EL (cell line): ENCODE measurements at places on chromosomes 12 and 14.
A peak's percentile ranks its signal among the peaks of the same experiment; 100 is the strongest.

DNA sequence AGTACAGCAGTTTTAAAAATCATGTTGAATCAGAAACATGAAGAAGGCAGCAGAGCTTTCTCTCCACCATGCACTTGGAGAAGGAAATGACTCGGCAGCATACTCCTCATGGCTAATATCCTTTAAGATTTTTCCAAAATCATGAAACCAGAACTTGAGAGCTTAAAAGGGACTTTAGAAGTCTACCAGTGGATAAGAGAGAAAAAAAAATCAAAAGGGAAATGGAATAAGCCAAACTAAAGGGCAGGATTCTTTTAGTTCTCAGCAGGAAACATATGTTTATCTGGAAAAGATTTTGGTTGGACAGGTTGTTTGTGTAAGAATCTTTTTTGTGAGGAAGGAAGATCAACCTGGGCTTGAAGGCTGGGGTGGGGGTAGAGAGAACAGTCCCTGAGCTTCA lies 111.8 kb downstream of the PRKCH start:
- DNase-seq, result peak; percentile 9

DNA sequence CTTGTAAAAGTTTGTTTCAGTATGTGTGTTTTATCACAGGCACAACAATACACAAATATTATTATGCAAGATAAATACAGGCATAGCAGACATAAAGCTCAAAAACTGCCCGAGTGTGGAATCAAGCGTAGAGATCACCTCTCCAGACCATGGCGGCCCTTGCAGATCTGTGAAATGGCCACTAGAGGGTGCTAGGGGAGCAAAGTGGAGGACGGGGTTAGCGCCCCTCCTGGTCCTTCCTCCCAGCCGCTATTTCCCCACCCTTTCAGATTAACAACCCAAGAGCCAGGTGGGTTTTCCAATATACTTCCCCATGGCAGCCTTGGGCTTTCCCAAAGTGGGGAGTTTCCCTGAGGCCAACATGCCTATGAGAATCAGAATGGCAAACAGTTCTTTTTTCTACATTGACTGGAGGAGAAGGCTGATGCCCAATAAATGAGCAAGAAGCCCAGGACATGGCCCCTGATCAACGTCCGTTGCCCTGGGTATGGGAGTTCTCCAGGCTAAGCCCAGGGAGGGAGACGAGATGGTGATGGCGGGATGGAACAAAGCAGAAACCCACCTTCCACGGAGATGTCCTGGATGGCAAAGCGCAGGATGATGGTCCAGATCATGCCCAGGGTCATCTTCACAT lies 67.4 kb downstream of the ACTN1 start:
- peak; percentile 81 for DNase-seq

GRCh38 chr14:21300892-21301291 lies 21.0 kb downstream of the RPGRIP1 start:
- no peak for DNase-seq

- DNase-seq, result no peak
These were observed 148.8 kb downstream of the TMEM30B start for GRCh38 chr14:61132336-61132735.

GRCh38 chr14:43418324-43418723 lies 1088.8 kb downstream of the FSCB start:
- no peak for DNase-seq

- no peak for DNase-seq
These were observed 35.0 kb downstream of the ITPR2 start for GRCh38 chr12:26798023-26798422.

GRCh38 chr14:22791301-22791700 lies 23.9 kb downstream of the SLC7A7 start:
- peak; percentile 75 for DNase-seq

GRCh38 chr14:98716133-98716532 lies 555.9 kb downstream of the BCL11B start:
- no peak for DNase-seq

DNA sequence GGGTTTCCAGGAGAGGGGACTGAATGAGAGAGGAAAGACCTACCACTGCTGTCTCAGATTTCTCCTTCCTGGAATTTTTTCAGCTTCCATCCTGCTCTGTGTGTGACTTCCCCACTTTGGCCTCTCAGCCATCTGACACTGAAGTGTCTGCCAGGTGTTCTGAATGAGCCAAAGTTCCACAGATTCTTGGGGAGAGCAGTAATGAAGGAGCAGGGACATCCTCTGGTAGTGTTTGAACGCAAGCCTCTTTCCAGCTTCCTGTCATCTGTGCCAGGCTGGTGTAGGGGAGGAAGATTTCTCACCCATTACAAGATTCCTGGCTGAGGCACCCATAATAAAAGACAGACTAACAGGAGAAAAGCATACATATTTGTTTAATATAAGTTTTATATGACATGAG lies 141.7 kb upstream of the NRXN3 start:
- no peak for DNase-seq

- DNase-seq, result peak; percentile 86
These were observed 62.2 kb downstream of the PPP1R36 start for GRCh38 chr14:64612021-64612380.

GRCh38 chr12:13000616-13000924 lies 505 bp upstream of the HEBP1 start:
- DNase-seq, result no peak

DNA sequence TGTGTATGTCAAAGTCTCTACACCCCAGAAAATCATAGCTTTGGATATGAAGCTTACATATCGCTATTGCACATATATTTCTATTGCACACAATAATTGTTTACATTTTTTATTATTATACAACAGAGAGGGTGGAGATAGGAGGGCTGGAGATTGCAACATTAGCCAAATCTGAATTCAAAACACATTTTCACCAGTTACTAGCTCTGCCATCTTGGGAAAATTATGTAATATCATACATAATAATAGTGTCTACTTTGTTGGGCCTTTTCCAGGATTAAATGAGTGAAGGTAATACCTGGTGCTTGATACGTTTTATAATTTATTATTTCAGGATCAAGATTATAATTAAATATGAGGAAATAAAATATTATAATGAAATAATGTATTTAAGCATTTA lies 507.4 kb upstream of the TBX3 start:
- DNase-seq, result no peak

- no peak for DNase-seq
These were observed 6.0 kb upstream of the SDSL start for GRCh38 chr12:113416091-113416754.

- DNase-seq, result no peak
These were observed 8.6 kb downstream of the RAB5B start for GRCh38 chr12:55982319-55982936.

DNA sequence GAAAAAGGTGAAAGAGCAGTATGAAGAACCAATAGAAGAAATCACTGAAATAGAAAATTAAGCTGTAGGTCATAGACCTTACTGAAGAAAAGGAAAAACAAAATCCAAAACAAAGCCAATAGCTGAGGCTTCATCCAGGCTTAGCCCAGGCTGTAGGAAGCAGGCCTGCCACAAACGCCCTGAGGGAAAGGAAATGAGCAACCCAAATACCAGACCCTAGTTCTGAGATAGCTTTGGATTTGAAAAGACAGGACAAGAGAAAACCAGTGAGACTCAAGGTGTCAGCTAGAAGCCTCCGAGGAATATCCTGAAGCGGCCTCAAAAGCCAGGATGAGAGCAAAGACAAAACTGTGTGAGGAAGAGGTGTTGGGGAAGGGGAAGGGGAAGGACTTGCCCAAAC lies 79.2 kb downstream of the FERMT2 start:
- DNase-seq, result peak; percentile 83

- DNase-seq, result peak; percentile 2
These were observed 6.7 kb upstream of the STON2 start for GRCh38 chr14:81406863-81407262.

GRCh38 chr14:93788543-93789227 lies 400 bp upstream of the PRIMA1 start:
- DNase-seq, result peak; percentile 6

DNA sequence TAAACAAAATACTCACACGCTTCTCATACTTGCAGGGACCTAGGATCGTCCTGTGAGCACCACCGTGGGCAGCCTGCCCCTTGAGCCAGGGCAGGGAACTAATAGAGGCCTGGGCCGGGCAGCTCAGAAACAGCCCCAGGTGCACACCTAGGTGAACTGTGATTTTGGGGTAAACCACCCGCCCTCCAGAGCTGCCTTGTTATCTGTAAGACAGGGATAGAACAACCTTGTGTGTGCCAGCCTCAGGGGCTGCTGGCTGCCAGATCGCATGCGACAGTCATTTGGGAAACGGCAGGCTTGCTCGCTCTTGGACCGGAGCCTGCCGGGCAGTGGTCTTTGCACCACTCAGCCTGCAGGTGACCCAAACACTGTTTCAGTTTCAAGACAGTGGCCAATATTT lies 86.8 kb downstream of the ADGRD1 start:
- DNase-seq, result no peak

DNA sequence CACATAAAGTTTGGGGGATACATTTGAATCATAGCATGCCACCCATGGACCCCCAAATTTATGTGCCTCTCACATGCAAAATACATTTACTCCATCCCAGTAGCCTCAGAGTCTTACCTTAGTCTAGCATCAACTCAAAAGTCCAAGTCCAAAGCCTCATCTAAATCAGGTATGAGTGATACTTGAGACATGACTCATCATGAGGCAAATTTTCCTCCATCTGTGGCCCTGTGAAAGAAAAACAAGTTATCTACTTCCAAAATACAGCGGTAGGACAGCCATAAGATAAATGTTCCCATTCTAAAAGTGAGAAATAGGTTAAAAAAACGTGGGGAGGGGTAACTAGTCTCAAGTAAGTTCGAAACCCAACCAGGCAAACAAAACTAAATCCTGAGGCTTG lies 444.2 kb downstream of the SNAPC1 start:
- peak; percentile 52 for DNase-seq

DNA sequence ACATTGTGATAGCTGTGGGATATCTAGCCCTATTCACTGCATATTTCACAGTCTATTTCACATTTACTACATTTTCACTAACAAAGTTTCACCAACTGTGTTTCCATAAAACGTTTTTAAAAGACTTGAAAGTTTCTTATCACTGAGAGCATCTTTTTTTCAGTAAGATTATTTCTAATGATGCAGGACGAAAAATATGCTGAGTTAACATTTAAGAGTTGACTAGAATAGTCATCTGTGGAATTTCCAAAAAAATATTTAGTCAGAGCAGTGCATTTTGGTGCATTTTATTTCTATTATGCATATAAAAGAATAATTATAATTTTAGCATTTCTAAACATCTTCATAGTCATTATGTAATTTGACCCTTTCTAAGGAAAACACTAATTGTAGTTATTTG lies 143.8 kb upstream of the CLEC14A start:
- no peak for DNase-seq

- peak; percentile 51 for DNase-seq
These were observed at the start of gene RTN1 for GRCh38 chr14:59870277-59871165. Gene RTN1 (minus strand): TSS chr14:59870776. CDS start chr14:59870630, 146 bp downstream.

GRCh38 chr12:62282057-62282774 lies 22.0 kb downstream of the USP15 start:
- no peak for DNase-seq

DNA sequence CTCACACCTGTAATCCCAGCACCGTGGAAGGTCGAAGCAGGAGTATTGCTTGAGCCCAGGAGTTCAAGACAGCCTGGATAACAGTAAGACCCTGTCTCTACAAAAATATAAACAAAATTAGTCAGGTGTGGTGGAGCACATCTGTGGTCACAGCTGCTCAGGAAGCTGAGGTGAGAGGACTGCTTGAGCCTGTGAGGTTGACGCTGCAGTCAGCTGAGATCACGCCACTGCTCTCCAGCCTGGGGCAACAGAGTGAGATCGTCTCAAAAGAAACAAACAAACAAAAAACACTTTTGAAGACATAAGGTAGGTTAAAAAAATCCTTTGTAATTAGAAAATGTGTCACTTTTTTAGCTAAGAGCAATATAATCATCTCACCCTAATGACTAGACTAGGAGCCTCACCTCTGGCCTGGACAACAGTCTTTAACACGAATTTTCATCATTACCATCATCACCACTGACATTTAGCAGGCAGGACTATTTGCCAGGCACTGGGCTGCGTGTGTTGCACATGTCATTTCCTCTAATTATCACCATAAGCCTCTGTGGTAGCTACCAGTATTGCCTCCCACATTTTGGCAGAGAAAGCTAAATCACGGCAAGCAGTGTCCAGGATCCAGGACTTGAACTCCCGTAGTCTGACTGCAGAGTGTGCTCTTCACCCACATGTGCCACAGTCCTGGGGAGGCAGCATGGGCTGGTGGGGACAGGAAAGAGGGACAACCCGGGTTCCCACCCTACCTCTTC lies 4.6 kb upstream of the SYCP3 start:
- DNase-seq, result no peak

DNA sequence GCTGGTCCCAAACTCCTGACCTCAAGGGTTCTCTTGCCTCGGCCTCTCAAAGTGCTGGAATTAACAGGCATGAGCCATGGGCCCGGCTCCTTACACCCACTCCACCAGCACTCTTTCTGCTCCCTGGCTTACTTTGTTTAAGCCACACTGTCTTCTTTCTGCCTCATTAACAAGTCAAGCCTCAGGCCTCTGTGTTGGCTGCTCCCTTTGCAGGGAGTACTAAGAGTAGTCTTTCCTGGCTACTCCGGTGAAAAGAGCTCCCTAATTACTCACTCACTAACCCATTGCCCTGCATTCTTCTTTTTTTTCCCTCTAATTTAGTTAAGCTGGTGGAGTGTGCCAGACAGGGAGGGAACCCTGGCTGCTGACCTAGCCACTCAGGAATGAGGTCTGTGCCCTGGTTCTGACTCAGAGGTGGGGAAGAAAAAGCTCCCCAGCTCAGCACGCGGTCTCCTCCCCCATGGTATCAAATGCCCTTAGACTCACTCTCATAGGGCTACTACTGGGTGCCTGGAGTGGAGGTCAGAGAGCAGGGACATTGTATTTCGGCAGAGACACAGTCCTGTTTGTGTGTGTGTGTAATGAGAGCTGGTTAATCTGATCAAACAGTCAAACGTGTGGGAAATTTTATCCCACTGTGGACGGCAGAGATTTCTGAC lies 19.8 kb downstream of the GALNT6 start:
- peak; percentile 99 for DNase-seq

DNA sequence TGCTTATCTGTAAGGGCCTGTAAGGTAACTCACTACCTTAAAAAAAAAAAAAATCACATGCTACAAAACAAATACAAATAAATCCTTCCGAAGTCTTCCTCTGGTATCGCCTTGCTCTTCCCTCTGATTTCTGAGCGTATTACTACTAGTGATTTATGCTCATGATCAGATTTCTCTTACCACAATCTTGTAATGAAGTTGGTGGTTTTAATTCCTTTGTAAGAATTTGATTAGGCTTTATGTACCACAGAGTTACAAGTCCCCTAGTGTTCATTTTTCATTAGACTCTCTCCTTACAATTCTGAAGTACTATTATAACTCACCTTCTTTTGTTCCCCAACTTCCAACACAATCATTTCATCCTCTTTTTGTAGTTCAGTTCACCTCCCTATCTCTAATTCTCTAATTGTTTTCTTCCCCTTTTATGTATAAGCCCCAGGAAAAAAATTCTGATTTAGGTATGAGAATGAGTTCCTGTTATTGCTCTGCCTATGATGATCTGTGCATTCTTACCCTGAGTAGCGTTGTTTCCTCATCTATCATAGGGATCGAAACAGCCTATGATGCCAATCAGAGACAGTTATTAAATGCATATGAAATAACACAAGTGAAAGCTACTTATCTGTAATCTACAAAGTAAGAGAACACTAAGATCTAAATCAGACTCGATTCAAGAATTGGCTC lies 81.5 kb downstream of the EPS8 start:
- no peak for DNase-seq

GRCh38 chr12:19916974-19917373 lies 451.4 kb upstream of the PDE3A start:
- DNase-seq, result no peak
